ENCODE measurements at places on chromosomes 16 and 17.

GRCh38 chr17:31089471-31089870, 5.3 kb upstream of the NF1 start:
- DNase-seq = no peak

GRCh38 chr16:3074860-3075522, 9.6 kb downstream of the IL32 start:
- DNase-seq = peak; percentile 64

DNA sequence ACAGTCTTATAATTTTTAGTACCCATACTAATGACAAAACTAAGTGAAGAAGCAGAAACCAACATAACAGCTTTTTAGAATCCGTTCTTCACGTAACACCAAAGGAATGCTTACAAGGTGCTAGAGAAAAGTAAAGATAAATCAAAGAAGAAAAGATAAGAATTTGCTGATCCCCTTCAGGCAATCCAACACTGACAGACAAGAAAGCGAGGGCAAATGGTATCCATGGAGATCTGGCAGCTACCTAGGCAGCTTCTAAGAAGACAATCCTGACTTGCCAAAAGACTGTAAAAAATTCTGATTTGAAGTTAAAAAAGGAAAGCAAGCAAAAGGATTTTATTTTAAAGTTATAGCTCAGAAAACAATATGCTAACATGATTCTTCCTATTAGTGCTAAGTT, 14.6 kb downstream of the BBS2 start:
- no peak for DNase-seq

DNA sequence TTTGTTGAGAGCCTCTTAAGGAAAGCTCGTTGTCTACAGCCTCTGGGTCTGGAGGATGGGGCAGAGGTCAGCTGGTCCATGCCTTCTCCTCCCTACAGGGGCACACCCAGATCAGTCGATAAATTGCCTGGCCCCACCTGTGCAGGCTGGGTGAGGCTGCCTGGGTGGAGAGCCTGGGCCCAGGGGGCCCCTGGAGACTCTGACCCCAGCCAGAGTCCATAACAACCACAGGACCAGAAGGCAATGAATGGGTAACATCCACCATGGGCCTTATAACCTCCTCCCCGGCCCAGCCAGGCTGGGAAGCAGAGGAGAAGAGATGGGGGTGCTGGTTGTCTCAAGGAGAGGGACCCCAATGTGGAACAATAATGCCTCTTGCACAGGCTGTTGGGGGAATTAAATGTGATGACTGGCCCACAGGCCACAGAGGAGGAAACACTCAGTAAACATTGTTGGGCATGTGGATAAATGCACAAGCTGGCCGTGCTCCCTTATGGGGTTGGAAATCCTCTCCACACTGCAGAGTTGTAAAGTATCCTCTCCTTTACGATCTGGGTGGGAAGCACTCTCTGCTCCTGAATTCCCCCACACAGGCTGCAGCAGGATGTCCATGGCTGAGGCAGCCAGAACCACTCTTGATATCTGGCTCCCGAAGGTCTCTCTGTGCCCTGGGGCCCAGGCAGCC, 56.7 kb upstream of the TOB1 start:
- no peak for DNase-seq

DNA sequence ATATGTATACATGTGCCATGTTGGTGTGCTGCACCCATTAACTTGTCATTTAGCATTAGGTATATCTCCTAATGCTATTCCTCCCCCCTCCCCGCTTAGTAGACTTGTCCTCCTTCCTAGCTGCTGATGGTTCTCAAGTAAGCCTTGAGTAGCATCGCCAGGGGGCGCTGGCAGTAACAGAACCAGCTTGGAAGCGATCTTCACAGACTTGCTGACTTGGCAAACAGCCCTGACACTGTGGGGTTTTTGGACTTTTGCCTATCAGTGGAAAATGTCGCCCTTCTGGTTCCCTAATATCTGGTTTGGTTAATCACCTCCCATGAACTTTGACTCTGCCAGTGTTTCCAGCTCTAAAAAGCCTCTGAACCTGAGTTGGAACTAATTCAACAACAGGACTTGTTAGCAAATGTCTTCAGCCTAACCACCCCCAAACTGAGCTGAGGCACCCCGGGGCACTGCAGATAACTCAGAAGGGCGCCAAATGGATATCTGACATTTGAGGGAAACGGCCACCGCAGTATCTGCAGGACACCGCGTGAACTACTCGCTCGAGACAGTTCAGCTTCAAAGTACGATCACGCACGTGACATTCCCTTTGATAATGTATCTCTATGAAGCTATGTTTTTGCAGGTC, 15.4 kb upstream of the SPATA32 start:
- peak; percentile 84 for DNase-seq

GRCh38 chr17:50372222-50372757, 694 bp downstream of the MRPL27 start:
- no peak for DNase-seq

GRCh38 chr17:33451221-33451620, 158.1 kb upstream of the ASIC2 start:
- DNase-seq = no peak

GRCh38 chr17:13994050-13994449, 75.3 kb upstream of the COX10 start:
- DNase-seq = no peak

- DNase-seq = no peak
Observed at GRCh38 chr17:2025622-2026309, 632 bp upstream of the RTN4RL1 start.

DNA sequence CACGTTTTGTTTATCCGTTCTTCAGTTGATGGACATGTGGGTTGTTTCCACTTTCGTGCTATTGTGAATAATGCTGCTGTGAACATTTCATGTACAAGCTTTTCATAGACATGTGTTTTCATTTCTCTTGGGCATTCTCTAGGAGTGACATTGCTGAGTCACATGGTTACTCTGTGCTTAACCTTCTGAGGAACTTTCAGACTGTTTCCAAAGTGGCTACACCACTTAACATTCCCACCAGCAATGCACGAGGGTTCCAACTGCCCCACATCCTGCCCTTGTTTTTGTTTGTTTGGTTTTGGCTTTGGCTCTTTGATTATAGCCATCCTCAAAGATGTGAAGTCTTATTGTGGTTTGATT, 14.2 kb upstream of the PEMT start:
- DNase-seq = no peak

DNA sequence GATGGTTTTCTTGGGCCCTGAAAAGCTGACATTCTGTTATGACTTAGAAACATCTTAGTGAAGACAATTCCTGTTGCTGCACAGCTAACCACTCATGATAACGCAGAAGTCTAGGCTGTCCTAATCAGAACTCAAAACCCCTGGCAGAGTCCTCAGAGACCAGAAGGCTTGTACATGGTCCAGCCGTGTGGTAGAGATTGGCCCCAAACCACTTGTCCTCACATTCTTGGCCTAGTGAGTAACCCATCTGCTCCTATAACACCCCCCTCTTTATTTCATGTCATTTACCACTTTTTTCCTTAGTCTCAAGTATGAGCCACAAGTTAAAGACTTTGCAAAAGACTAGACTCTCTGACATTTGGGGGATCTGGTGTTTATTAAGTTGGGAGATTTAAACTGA, 116.5 kb upstream of the ADAMTS18 start:
- no peak for DNase-seq

GRCh38 chr16:81004646-81005353, 1.9 kb downstream of the CMC2 start:
- no peak for DNase-seq

- DNase-seq = no peak
Observed at GRCh38 chr16:2226245-2226793, 2.9 kb downstream of the E4F1 start.

DNA sequence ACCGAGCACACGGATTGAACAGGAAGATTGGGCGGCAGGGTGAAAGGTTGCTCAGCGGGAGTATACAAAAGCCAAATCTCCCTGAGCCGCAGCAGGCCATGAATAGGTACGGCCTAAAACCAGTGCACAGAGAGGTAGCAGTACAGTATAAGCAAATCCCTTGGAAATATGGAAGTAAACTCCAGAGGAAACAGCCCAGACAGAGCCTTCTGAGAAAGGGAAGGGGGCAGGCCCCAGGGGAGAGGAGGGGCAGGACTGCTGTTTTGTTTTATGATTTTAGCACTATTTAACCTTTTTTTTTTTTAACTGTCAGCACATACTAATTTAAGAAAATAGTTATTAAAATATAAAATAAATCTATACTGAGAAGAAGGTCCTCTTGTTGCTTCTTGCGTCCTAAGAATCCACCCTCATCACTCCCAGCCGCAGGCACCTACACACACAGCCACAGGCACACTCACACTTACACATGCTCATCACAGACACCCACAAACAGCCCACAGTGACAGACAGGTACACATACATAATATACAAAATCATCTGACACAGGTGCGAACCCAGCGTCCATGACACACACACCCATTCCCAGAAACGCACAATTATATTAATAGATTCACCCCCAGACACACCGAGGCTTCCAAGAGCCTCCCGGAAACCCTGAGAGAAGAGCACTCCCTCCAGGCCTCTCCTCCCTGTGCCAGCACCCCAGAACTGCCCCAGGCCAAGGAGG, 12.8 kb downstream of the PLXDC1 start:
- DNase-seq = no peak

- DNase-seq = no peak
Observed at GRCh38 chr17:80114758-80115157, 13.4 kb downstream of the GAA start.

Measured in stimulated activated CD4-positive, alpha-beta T cell treated with anti-CD3 and anti-CD28 coated beads, Interleukin-15, amount 100 ng/mL, for 1 hour (primary cell).